ENCODE measurements at places on chromosomes 16 and 17. TPM values are rescaled to one million over a fixed set of nuclear protein-coding genes. Genes with fewer than 3 reads are reported as not detected.

The TBC1D3H gene
- total RNA-seq: not detected

The CDH5 gene
- total RNA-seq: 51.9 TPM

The NPEPPS gene
- 73.1 TPM for total RNA-seq

The LRRC37A3 gene
- 4.2 TPM for total RNA-seq

The C17orf78 gene
- total RNA-seq: not detected

The KRT14 gene
- total RNA-seq: not detected

The NR1D1 gene
- total RNA-seq: 25.8 TPM

The PLEKHM1 gene
- total RNA-seq: 30.5 TPM

The MYH2 gene
- 0.22 TPM for total RNA-seq

The CRYM gene
- 105 TPM for total RNA-seq

The VEZF1 gene
- 55.3 TPM for total RNA-seq

The TAF15 gene
- total RNA-seq: 140 TPM

The HASPIN gene
- 0.30 TPM for total RNA-seq

The CNEP1R1 gene
- 17.9 TPM for total RNA-seq

The BICDL2 gene
- total RNA-seq: not detected

The SLC5A11 gene
- not detected for total RNA-seq

The ADAMTS18 gene
- total RNA-seq: not detected

The HEATR9 gene
- not detected for total RNA-seq

The USP43 gene
- not detected for total RNA-seq

The CYGB gene
- 17.6 TPM for total RNA-seq

The KRTAP1-1 gene
- total RNA-seq: not detected

The SLC22A31 gene
- not detected for total RNA-seq

The HCFC1R1 gene
- 41.3 TPM for total RNA-seq
